ENCODE measurements at places on chromosomes 3 and 15.

- no peak for DNase-seq
Observed at GRCh38 chr15:65551183-65551582, 20.9 kb downstream of the HACD3 start.

GRCh38 chr15:73386886-73387506 lies 18.2 kb upstream of the HCN4 start:
- no peak for DNase-seq

- DNase-seq = no peak
Observed at GRCh38 chr3:32817558-32818228, at the start of gene TRIM71. Gene TRIM71 (plus strand): TSS chr3:32817997. CDS start chr3:32818081, 84 bp downstream.

GRCh38 chr3:126338790-126339288 lies 18.4 kb downstream of the KLF15 start:
- DNase-seq = no peak

GRCh38 chr3:70606018-70606417 lies 293.6 kb upstream of the MDFIC2 start:
- no peak for DNase-seq

Measured in right renal cortex interstitium (tissue), 3 donors.